Hematopoietic multipotent progenitor cell (in vitro differentiated cells): ENCODE measurements at places on chromosomes 13 and 19.

DNA sequence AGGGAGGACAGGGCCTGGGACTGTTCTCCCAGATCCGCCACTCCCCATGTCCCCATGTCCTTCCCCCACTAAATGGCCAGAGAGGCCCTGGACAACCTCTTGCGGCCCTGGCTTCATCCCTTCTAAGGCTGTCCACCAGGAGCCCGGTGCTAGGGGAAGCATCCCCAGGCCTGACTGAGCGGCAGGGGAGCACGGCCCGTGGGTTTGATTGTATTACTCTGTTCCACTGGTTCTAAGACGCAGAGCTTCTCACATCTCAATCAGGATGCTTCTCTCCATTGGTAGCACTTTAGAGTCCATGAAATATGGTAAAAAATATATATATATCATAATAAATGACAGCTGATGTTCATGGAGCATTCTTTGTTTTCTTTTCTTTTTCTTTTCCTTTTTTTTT is 815 bp downstream of the SPACA4 start:
- DNase-seq: no peak

- DNase-seq: no peak
Observed at GRCh38 chr19:42406111-42406510, 16.0 kb upstream of the CNFN start.

- DNase-seq: no peak
Observed at GRCh38 chr19:11448923-11449554, 13.6 kb downstream of the PRKCSH start.

- DNase-seq: no peak
Observed at GRCh38 chr13:102317593-102317992, 84.3 kb downstream of the FGF14 start.

DNA sequence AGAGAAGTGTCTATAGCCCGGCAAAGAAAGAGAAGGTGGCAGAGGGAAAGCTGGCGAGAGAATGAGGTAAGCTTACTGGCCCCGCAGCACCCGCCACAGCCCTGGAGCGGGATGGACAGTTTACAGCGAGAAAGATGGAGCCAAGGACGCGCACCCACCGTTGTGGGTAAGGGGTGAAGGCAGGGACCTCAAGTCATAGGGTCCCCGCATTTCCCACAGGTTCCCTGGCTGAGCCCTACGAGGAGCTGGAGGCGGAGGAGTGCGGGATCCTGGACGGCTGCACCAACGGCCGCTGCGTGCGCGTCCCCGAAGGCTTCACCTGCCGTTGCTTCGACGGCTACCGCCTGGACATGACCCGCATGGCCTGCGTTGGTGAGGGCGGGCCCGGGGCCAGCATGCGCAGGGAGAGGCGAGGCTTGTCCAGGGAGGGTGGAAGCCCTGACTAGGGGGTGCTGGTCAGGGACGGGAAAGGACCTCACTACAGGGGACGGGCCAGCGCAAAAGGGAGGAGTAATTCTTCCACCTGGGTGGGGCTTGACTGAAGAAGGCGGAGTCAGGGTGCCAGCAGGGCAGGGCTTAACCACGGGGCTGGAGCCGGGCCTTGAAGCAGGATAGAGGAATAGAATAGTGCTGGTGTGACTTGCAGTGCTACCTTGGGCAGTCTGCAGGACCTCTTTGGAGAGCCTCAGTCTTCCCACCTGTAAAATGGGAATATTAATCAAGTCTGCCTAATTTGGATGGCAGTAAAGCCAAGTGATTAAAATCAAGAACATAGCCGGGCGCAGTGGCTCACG is 26.5 kb downstream of the LTBP4 start:
- DNase-seq: no peak

DNA sequence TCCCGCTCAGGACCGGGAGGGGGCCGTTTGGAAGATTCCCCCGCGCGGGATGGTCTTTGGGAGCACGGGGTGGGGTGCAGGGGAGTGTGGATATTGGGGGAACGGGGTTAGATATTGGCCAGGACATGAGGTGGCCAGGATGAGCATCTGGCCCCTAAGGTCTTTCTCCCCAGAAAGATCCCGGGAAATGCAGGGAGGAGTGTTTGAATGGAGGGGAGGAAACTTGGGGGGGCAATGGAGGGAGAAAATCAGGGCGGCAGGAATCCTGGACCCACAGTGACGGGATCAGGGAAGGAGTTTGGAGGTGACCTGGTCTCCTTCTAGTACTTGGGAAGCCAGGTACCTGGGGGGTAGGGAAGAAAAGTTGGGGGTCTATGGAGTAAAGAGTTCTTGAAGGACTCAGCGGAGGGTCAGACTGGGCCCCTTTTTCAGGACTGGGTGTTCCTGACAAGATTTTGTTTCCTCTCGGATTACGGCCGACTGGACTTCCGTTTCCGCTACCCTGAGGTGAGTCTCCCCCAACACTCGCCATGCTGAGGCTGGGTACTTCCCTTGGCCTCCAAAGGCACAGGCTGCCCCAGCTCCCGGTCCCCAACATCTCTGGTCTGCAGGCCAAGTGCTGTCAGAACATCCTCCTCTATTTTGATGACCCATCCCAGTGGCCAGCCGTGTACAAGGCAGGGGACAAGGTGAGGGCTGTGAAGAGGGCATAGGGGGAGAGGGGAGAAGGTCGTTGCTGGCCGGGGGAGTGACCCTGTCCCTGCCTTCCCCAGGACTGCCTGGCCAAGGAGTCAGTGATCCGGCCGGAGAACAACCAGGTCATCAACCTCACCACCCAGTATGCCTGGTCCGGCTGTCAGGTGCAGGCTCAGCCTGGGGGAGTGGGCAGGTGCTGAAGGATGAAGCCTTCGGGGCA is 989 bp downstream of the TMEM145 start:
- no peak for DNase-seq

DNA sequence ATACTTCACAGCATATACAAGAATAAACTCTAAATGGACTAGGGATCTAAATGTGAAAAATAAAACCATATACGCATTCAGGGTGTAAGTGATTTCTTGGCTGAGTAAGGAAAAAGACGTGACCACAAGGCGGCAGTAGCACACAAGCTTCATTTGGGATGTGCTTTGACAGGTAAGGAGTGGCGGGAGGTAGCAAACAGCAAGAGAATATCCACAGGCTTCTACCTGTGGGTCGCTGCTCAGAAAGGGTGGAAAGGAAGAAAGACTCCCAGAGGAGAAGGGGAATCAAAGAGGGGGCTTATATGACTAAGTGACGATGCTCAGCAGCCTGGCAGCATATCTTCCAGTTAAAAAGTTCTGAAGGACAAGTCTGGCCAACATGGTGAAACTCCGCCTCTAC is 2.5 kb upstream of the ZNF121 start:
- peak; percentile 65 for DNase-seq

- no peak for DNase-seq
Observed at GRCh38 chr19:18373892-18374629, 11.9 kb upstream of the GDF15 start.
